ENCODE measurements at places on chromosomes 3 and 15.

DNA sequence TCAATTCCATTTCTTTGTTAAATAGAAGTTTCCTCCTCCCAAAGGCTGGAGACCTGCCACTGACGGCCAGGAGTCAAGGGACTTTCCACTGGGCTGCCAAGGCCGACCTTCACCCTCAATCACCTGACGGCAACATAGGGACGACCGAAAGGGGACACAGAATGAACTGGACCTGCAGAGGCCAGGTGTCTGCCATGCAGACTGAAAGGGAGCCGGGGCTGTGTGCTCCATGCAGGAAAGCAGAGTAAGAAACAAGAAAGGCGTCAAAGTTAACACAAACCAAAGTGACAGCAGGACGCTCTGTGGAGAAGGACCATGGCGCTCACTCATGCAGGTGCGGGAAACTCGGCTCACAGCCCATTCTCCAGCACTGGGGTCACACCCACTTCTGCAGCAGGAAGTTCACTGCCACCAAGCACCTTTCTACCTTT is 26.1 kb downstream of the ZXDC start:
- no peak for DNase-seq

DNA sequence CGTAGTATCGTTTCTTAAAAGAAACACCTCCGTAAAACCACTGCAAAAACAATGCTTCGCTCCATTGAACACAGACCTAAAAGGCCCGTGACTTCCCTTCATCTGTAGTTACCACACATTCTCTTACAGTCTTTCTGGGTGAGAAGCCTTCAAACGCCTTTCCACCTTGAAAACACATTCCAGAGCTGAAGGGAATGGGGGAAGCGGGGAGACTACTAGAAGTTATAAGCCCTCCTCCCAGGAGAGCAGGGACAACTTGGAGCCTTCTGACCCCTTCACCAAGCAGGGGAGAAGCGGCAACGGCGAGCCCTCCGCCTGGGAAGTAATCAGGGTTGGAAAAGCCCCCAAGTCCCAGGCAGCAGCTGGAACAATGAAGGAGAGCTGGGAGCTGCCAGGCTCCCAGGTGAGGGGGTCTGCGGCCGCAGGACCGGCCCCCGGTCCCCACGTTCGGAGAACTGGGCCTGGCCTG is 461 bp downstream of the SECISBP2L start:
- peak; percentile 35 for DNase-seq

- no peak for DNase-seq
These were observed 210.9 kb upstream of the KCNMB2 start for GRCh38 chr3:178325330-178325729.

- no peak for DNase-seq
These were observed 66.6 kb upstream of the TGFBR2 start for GRCh38 chr3:30539772-30540171.

DNA sequence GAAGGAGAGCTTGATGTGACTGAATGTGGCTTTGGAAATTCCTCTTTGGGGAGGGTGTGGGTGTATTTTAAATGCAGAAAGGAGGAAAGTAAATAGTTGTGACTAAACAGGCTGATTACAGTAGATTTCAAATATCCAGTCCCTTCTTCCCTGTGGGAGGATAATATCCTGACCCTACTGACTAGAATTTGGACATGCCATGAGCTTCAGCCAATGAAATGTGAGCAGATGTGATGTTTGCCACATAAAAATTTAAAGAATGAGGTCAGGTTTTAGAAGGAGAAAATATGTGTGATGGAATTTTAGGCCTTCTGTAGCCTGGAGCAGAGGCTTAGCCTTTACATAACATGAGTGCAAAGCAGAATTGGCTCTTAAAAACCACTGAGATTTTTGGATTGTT is 1218.9 kb downstream of the ROBO2 start:
- DNase-seq, result no peak

DNA sequence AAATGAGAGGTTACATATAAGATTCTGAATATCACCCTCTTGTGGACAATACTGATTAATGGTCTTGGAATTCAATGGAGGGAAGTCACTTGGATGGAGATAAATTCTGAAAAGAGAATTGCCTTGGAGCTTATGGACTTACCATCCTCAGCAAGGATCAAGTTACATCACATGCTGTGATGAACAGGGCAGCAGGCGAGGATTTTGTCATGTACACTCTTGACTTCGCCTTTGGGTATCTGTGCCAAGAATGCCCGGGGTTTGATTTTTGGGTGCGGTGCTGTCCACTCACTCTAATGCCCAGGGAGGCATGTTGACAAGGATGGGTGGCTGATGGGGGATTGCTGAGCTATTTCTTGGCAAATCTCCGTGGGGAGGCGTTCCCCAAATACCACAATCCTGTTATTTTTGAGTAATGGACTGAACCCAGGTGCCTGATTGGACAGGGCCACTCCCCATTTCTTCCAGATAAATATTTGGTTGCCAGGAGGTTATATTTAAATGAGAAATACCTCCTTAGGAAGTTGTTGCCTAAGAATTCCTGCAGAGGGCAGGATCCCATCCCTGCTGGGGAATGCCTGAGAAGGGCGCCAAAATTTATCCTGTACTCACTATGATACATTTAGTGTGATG is 96.3 kb downstream of the TPRG1 start:
- no peak for DNase-seq

DNA sequence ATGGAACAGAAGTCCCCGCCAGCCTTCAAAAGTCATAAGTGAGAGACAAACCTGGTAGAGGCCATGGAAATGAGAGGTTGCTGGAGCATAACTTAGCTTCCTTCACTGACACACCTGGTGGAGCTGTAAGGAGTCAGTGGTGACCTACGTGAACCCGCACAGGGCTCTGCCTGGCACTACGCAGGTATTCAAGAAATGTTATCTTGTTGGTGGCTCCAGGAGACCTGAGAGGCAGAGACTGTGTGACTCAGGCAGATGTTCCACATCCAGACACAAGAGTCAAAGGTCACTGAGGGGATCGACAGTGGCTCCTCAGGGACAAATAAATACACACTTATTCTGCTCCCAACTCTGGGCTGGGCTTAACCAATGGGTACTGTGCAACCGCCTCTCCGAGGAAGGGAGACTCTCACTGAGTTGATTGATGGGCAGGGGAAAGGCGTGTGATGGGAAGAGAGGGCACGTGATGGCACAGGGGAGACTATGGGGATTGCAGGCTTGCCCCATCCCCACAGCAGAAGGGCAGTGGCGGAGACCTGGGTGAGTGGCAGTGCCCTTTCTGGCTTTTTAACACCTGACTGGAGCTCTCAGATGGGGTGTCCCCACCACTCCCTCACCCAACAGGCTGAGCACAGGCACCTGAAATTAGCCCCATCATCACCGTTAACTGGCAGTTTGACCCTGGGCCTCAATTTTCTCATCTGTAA is 111.7 kb upstream of the SMAD3 start:
- DNase-seq, result no peak

- no peak for DNase-seq
These were observed 369.4 kb downstream of the MAGI1 start for GRCh38 chr3:65669163-65669875.

DNA sequence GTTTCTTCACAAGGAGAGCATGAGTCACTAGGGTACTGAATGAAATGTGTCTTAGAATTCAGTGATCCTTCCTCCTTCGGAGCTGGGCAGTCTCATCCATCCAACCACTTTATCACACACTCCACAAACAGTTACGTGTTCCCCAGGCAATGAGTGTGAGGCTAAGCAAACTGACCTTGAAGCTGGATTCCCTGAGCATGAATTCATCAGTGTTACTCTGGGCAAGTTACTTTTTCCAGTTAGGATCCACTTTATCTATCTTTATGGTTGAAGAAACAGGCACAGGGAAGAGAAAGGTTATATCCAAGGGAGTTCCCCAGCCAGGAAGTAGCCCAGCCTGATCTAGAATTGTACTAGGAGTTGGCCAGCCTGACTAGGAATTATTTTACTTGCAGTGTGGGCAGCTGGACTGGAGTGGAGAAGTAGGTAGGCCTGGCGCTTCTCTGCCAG is 17.1 kb upstream of the GCNT3 start:
- peak; percentile 97 for DNase-seq

DNA sequence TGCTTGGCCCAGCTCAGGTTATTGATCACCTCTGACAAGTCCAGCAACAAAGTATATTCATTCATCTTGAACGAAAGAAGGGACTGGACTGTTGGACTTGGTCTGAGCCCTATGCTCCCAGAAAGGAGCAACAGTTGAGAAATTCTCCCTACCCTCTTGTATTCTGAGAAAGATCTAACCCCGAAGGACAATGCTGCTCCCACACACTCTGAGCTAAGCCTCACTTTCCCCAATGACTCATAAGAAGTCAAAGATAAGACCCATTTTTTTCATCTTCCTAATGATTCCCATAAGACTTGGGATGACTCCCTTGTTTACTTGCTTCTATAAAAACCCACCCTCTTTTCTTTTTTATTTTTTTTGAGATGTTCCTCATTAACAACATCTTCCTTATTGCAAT is 549.4 kb upstream of the MDFIC2 start:
- no peak for DNase-seq

DNA sequence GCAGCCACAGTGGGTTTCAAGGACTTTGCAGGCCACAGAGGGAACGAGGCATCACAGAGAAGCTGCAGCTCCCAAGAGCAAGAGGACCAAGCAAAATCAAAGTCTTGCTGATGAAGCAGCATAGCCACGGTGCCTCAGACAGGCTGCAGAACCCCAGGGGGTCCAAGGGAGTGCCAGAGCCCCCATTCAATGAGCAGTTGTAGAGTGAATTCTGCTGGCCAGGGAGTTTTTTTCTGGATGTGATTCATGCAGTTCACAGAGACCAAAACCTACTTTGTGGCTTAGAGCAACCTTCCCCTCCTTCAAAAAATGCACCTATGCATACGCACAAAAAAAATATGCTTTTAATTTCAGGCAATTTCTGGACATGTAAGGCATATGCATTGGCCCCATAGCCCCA is 409.0 kb downstream of the VPS13C start:
- DNase-seq, result no peak

- DNase-seq, result no peak
These were observed 781.7 kb downstream of the SQOR start for GRCh38 chr15:46416544-46416943.

All from kidney epithelial cell (primary cell).